ENCODE measurements at places on chromosomes 4 and X. TPM values are rescaled to one million over a fixed set of nuclear protein-coding genes. Genes with fewer than 3 reads are reported as not detected.

The GSX2 gene
- total RNA-seq: not detected

The SULT1E1 gene
- not detected for total RNA-seq

The FGFR3 gene
- 4.0 TPM for total RNA-seq

The FAM149A gene
- 7.9 TPM for total RNA-seq

The SLC49A3 gene
- total RNA-seq: 20.0 TPM

The SPANXA2 gene
- not detected for total RNA-seq

The SOX3 gene
- total RNA-seq: not detected

The TLR6 gene
- total RNA-seq: 12.8 TPM

The TCEAL3 gene
- 34.6 TPM for total RNA-seq

The TEX13D gene
- not detected for total RNA-seq

The HTN1 gene
- not detected for total RNA-seq

DNA sequence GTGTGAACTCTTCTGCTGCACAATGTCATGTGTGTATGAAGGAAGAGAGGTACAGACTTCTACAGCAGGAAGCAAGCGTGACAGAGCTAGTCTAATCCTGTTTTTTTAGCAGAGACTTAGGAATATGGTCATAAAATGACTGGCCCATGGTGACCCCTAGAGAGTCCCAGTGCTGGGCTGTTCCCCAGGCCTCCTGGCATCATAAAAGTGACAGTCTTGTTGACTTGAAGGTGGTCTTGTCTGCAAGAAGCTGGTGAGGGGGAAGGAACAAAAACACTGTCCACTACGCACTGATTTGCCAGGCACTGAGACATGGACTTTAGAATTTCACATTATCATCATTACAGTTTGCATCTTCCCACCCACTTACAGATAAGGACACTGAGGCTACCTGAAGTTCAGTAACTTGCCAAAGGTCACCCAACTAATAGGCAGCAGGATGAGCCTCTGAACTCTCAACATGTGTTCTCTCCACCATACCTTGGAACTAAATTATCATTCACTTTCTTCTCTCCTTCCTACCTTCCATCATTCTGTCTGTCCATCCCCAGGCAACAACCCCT is 63.0 kb downstream of the HADH start:
- no peaks in the 10 kb centered on the region for H3K36me3 ChIP-seq
- H3K4me1 ChIP-seq: no peaks in the 10 kb centered on the region
- H3K4me3 ChIP-seq: no peak overlapping the region
- DNase-seq: no peak
- no peaks in the 10 kb centered on the region for H3K27me3 ChIP-seq

DNA sequence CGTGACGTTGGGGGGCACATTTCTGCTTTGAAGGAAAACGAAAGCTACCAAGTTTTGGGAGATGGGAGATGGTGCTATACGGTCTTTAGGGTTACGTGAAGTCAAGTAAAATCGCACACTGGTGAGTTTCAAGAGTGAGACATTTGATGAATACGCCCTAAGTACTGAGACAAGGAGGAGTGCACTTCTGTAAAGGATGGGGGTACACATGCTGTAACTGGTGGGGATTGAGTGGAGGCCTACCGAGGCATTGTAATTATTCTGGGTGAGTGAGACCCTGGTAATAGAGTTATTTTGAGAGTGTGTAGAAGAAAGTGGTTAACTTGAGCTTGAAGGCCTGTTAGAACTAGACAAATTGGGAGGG is 536 bp downstream of the SH3BGRL start:
- H3K27me3 ChIP-seq: no peaks in the 10 kb centered on the region
- no peaks in the 10 kb centered on the region for H3K36me3 ChIP-seq
- H3K4me1 ChIP-seq: no peaks in the 10 kb centered on the region
- no peak overlapping the region for H3K27ac ChIP-seq
- no peak for DNase-seq

DNA sequence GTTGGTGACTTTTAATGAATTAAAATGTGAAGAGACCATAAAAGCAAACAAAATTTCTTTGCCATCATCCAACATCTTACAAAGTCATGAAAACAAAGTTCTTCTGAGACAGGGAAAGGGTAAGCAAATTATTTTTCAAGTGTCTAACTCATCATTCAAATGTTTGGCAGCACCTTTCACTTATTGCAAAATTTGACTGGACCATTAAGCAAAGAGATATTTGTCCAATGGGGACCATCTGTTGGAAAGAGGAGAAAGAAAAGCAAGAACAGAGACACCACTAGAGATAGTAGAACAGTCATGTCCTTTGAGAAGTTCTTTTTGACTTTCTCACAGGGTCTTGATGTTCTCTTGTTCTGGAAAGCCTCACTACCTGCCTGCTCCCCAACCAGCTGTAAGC is 330.1 kb downstream of the PAPSS1 start:
- H3K4me3 ChIP-seq: no peak overlapping the region
- H3K27ac ChIP-seq: no peak overlapping the region
- H3K4me1 ChIP-seq: peaks cover 2% of the 10 kb centered on the region
- H3K27me3 ChIP-seq: no peaks in the 10 kb centered on the region
- no peaks in the 10 kb centered on the region for H3K36me3 ChIP-seq

DNA sequence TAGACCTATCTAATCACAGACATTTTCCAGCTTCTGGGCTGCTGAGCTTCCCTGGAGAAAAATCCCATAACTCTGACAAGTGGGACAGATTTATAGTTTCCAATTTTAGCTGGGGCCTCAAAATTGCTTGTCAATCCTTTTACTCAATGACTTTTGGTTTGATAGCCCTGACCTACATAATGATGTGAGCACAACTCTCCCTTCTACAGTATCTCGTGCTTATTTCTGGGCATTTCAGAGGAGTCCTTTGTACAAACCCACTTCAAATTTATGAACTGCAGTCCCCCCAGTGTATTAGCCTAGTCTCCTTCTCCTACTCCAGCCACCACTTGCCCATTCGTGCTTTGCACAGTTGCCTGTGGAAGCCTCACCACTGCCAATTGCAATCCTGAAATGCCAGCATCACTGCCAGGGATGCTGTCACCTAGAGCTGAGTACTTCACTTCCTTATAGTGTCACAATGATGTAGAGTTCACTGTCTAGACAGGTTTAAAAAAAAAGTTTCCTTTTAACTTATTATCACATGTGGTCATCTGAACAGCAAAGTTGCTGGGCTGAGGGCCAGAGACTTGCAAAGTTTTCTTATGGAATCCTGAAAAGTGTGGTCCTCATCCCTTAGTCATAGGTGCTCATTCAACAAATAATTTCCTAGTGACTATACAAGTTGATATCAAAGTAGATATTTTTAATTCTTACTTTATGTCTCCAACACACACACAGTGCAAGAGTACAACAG is 21.2 kb downstream of the TRAM1L1 start:
- H3K36me3 ChIP-seq: no peaks in the 10 kb centered on the region
- peaks cover 2% of the 10 kb centered on the region for H3K27me3 ChIP-seq
- no peak overlapping the region for H3K27ac ChIP-seq
- no peaks in the 10 kb centered on the region for H3K4me1 ChIP-seq
- no peak for DNase-seq

DNA sequence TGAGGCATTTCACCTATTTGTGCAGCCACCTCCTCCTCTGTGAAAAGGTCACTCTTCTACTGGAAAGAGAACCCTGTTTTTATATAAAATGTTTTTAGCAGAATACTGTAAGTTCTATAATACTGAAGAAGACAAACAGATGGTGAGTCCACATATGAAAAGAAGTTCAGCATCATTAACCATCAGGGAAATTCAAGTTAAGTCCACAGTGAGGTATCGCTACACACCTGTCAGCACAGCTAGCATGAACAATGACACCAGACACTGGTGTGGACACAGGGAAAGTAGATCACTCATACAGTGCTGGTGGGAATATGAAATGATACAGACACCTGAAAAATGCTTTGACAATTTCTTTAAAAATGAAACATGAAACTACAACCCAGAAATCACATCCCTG is 133.0 kb downstream of the MAD2L1 start:
- no peak for DNase-seq
- H3K4me3 ChIP-seq: no peak overlapping the region
- H3K36me3 ChIP-seq: no peaks in the 10 kb centered on the region
- no peaks in the 10 kb centered on the region for H3K4me1 ChIP-seq

DNA sequence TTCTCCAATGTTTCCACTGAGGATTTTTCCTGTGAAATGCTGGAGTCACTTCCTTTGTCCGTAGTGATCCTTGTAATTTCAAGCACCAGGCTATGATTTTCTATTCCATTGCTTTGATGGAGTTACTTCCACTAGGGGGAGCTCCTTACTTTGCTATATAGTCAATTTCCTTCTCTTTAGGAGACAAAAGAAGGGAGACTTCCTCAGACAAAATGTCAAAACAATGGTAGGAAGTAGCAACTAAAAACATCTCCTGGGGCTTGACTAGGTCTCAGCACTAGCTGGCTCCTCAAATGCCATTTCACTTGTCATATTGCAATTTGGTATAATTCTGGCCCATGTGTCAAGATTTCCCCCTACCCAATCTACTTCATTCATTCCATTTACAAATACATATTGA is 24.1 kb downstream of the ZCCHC12 start:
- H3K27me3 ChIP-seq: no peaks in the 10 kb centered on the region
- no peak overlapping the region for H3K4me3 ChIP-seq
- no peaks in the 10 kb centered on the region for H3K4me1 ChIP-seq
- no peaks in the 10 kb centered on the region for H3K36me3 ChIP-seq
- no peak overlapping the region for H3K27ac ChIP-seq
- no peak for DNase-seq

DNA sequence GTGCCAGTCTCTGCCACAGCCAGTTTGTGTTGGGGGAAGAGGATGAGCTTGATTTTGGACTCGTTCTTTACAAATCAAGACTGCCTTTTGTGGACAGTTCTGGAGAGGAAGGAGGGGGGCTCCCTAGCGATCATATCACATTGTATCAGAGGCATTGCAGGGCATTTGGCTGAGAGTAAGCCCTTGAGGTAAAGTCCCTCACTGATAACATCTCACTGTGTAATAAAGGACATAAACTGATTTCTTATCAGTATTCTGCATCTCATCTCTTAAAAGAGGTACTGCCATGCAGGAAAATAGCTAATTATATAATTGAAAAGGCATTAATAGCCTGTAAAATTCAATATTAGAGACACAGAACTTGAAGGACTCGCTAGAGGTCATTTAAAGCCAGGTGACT is 6.1 kb upstream of the IGFBP7 start:
- no peak overlapping the region for H3K4me3 ChIP-seq
- H3K27me3 ChIP-seq: no peaks in the 10 kb centered on the region
- no peaks in the 10 kb centered on the region for H3K36me3 ChIP-seq
- peak overlapping the region; percentile 3 for H3K27ac ChIP-seq
- DNase-seq: no peak

DNA sequence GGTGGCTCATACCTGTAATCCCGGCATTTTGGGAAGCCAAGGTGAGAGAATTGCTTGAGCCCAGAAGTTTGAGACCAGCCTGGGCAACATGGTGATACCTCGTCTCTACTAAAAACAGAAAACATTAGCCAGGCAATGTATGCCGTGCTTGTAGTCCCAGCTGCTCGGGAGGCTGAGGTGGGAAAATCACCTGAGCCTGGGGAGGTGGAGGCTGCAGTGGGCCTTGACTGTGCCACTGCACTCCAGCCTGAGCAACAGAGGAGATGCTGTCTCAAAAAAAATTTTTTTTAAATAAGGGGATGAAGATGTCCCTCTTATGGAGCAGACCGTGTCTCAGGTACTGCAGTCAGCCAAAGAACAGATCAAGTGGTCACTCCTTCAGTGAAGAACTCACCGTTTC is 13.5 kb downstream of the CTAG1B start:
- no peak overlapping the region for H3K4me3 ChIP-seq
- no peak overlapping the region for H3K27ac ChIP-seq
- no peak for DNase-seq
- no peaks in the 10 kb centered on the region for H3K27me3 ChIP-seq
- H3K4me1 ChIP-seq: no peaks in the 10 kb centered on the region

- no peaks in the 10 kb centered on the region for H3K27me3 ChIP-seq
- no peak overlapping the region for H3K27ac ChIP-seq
- peaks cover 8% of the 10 kb centered on the region for H3K4me1 ChIP-seq
- no peak for DNase-seq
- H3K4me3 ChIP-seq: no peak overlapping the region
Measured at GRCh38 chr4:54254116-54254914, 25.2 kb downstream of the PDGFRA start.

DNA sequence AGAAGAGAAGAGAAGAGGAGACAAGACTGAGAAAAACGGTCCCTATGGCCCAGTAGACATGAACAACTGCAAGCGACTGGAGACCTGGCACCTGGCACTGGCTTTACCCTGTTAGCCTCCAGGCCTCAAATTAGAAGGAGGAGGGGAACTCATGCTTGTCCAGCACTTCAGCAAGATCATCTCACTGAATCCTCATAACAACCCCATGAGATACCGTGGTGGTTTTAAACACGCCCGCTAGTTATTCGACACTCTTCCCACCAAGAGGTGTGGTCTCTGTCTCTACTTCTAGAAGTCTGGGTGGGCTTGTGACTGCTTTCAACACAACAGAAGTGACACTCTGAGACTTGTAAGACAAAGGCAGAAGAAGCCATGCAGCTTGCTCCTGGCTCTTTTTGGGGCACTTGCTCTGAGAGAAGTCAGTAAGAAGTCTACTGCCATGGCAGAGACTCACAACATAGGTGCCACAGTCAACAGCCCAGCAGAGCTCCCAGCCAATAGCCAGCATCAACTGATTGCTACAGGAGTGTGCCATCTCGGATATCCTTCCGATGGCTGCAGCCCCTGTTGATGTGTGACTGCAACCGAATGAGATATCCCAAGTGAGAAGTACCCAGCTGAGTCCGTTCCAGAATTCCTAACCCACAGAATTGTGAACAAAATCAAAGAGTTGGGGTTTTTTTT is 34.0 kb upstream of the BCOR start:
- H3K36me3 ChIP-seq: no peaks in the 10 kb centered on the region
- no peak overlapping the region for H3K4me3 ChIP-seq
- no peak for DNase-seq
- H3K4me1 ChIP-seq: no peaks in the 10 kb centered on the region

GRCh38 chr4:40573593-40574311 is 55.9 kb downstream of the RBM47 start:
- no peaks in the 10 kb centered on the region for H3K36me3 ChIP-seq
- no peak overlapping the region for H3K4me3 ChIP-seq
- no peaks in the 10 kb centered on the region for H3K27me3 ChIP-seq
- no peak overlapping the region for H3K27ac ChIP-seq

DNA sequence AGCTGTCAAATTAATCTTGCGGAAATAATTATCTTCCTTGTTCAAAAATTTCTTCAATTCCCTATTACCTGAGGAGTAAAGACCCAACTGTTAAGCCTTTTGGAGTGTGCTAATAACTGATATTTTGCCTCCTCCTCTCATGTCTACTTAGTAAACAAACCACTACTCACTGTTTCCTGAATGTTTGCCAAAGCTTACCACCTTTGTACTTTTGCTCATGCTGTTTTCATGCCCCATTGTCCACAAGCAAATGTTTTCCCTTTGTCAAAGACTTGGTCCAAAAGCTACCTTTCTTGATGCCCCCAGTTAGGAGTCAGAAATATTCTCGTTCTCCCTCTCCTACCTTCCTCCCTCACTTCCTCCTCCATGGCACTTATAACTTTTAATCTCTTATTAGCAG is 226.1 kb downstream of the ENOX2 start:
- DNase-seq: no peak
- H3K36me3 ChIP-seq: no peaks in the 10 kb centered on the region
- H3K27me3 ChIP-seq: no peaks in the 10 kb centered on the region
- no peak overlapping the region for H3K4me3 ChIP-seq
- no peaks in the 10 kb centered on the region for H3K4me1 ChIP-seq
- no peak overlapping the region for H3K27ac ChIP-seq

- no peaks in the 10 kb centered on the region for H3K27me3 ChIP-seq
- H3K36me3 ChIP-seq: peaks cover 3% of the 10 kb centered on the region
- peaks cover 13% of the 10 kb centered on the region for H3K4me1 ChIP-seq
- DNase-seq: no peak
- peak overlapping the region; percentile 99 for H3K27ac ChIP-seq
- no peak overlapping the region for H3K4me3 ChIP-seq
Measured at GRCh38 chr4:57094832-57095223, 15.4 kb downstream of the IGFBP7 start.

- DNase-seq: no peak
- no peak overlapping the region for H3K4me3 ChIP-seq
- H3K27ac ChIP-seq: no peak overlapping the region
- H3K4me1 ChIP-seq: no peaks in the 10 kb centered on the region
Measured at GRCh38 chr4:136749989-136750388, 782.3 kb downstream of the PCDH18 start.
